ENCODE measurements at places on chromosomes 2 and 18. TPM values are rescaled to one million over a fixed set of nuclear protein-coding genes. Genes with fewer than 3 reads are reported as not detected.
A peak's percentile ranks its signal among the peaks of the same experiment; 100 is the strongest.

Gene FBXO15
- total RNA-seq = 0.64 TPM

Gene DSC3
- 0.04 TPM for total RNA-seq

DNA sequence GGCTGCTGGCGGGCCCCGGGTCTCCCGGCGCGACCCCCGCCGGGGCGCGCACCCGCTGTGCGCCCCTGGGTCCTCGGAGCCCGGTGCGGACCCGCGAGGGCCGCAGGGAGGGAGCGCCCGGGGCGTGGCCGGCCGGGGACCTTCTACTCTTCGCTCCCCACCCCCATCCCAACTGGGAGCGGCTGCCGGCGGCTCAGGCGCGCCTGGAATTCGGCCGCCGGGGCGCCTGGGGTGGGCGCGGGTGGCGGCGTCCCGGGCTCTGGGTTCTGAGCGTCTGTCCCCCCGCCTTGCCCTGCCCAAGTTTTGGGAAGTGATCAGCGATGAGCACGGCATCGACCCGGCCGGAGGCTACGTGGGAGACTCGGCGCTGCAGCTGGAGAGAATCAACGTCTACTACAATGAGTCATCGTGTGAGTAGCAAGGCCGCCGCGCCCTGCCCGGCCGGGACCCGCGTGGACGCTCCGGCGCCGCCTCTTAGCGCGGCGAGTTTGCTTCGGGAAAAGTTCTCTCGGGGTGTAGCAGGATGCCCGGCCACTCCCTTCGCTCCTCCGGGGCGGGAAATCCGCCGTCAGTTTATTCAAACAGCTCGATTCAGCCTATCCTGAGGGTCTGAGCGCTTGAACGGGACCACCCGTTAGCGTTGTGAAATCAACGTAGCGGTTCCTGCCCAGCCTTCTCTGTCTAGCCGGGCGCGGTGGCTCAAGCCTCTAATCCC is 502 bp downstream of the TUBB6 start:
- no peaks in the 10 kb centered on the region for H3K36me3 ChIP-seq
- H3K27me3 ChIP-seq = no peaks in the 10 kb centered on the region
- H3K27ac ChIP-seq = peak overlapping the region; percentile 91
- DNase-seq = peak; percentile 88
- peak overlapping the region; percentile 84 for H3K4me3 ChIP-seq

Gene ITSN2
- 36.2 TPM for total RNA-seq

Gene TMEM37
- total RNA-seq = 5.2 TPM

Gene STARD6
- not detected for total RNA-seq

DNA sequence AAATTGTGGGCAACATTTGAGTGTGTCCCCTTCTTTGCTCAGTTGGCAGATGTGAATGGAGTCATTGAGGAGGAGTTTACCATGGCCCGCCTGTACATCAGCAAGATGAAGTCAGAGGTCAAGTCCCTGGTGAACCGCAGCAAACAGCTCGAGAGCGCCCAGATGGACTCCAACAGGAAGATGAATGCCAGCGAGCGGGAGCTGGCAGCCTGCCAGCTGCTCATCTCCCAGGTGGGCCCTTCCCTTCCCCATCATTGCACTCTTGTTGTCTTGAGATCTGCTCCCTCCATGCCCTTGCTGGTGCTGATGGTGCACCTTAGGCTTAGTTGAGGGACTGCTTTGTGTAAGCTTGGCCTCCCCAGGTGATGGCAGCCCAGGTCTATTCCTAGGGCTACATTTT is 47.5 kb upstream of the LYPD6B start:
- H3K36me3 ChIP-seq = no peaks in the 10 kb centered on the region
- DNase-seq = no peak
- H3K27ac ChIP-seq = no peak overlapping the region
- H3K4me1 ChIP-seq = no peaks in the 10 kb centered on the region
- H3K4me3 ChIP-seq = no peak overlapping the region

Gene ACVR1C
- 2.7 TPM for total RNA-seq

DNA sequence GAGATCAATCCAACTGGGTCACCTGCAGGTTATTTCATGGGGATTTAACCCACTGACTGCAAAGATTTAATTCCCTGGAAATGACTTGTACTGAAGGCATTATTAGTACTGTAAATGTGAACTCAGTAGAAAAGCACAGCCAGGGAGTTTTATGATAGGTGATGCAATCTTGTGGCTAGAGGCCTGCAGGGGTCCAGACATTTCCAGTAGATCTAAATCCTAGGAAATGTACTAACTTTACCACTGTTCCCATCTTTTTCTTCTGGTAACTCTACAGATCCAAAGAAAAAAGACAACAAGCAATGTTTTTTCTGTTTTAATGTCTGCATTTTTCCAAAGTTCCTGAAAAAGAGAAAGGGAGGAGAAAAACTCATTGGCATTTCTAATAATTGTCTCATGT is 500.1 kb downstream of the ARHGAP15 start:
- H3K4me3 ChIP-seq = no peak overlapping the region
- no peak for DNase-seq
- H3K27me3 ChIP-seq = no peaks in the 10 kb centered on the region
- no peaks in the 10 kb centered on the region for H3K36me3 ChIP-seq
- H3K4me1 ChIP-seq = no peaks in the 10 kb centered on the region
- H3K27ac ChIP-seq = no peak overlapping the region

- H3K27ac ChIP-seq = no peak overlapping the region
- no peak overlapping the region for H3K4me3 ChIP-seq
- no peaks in the 10 kb centered on the region for H3K36me3 ChIP-seq
Measured at GRCh38 chr2:54767921-54768320, 44.5 kb downstream of the EML6 start.

GRCh38 chr2:170486730-170487129 is 228.4 kb upstream of the SP5 start:
- no peak for DNase-seq
- H3K27ac ChIP-seq = no peak overlapping the region
- no peaks in the 10 kb centered on the region for H3K36me3 ChIP-seq

Gene TEKT4
- total RNA-seq = not detected

Gene DOK6
- total RNA-seq = 1.3 TPM

Gene RUFY4
- total RNA-seq = not detected

DNA sequence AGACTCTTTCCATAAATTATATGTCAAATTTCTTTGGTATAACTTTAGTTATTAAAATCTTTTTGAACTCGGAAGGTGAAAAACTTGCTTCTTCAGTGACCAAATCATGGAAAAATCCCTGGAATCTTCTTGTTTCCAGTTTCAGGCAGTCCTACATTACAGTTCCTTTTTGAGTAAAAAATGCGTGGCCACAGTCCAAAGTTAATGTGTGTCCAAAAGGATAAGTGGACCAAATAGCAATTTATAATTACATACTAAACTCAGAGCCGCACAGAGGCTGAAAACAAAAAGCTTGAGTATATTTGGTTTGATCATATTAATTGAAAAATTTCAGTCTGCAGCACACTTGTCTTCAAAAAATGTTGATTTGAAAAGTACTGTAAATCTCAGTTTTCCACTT is 28.4 kb upstream of the DYNC2LI1 start:
- no peaks in the 10 kb centered on the region for H3K27me3 ChIP-seq
- no peak overlapping the region for H3K4me3 ChIP-seq
- no peak for DNase-seq
- H3K27ac ChIP-seq = peak overlapping the region; percentile 53
- H3K36me3 ChIP-seq = no peaks in the 10 kb centered on the region

DNA sequence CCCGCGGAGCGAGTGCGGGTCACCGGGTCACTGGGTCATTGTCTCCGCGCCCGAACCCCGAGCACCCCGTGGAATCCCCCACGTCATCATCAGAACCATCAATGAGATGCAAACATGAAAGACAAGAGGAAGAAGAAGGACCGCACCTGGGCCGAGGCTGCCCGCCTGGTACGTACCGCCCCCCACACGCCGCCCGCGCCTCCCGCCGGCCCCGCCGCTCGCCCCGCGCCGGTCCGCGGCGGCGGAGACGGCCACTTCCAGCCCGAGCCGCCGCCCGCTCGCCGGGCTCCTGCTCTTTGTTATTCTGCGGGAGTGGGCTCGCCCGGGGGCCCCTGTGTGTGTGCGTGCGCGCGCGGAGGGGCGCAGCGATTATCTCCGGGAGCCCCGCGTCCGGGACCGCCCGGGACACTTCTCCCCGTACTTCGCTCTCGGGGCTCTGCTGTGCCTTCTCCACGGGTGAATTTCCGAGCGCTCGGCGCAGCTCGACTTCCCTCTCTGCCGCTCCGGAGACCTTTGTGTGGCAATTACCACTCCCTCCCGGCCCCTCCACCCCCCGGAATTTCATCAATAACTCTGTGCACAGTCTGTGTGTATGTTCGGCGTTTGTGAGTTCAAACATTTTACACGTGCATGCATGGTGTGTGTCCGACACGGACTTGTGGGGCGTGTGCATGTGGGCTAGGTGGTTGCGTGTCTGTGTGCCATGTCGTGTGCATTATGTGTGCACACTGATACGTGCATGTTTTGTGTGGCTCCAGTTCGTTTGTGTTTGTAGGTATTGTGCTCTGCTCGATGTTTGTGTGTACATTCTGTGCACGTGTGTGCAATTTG is 714 bp downstream of the ASXL3 start:
- H3K4me3 ChIP-seq = peak overlapping the region; percentile 49
- H3K36me3 ChIP-seq = no peaks in the 10 kb centered on the region
- H3K27ac ChIP-seq = peak overlapping the region; percentile 75
- peak; percentile 11 for DNase-seq

Measured in pancreas (tissue), 10 donors.